Umbilical cord (tissue), 2 donors: ENCODE measurements at places on chromosomes 4 and X. TPM values are rescaled to one million over a fixed set of nuclear protein-coding genes. Genes with fewer than 3 reads are reported as not detected.

DNA sequence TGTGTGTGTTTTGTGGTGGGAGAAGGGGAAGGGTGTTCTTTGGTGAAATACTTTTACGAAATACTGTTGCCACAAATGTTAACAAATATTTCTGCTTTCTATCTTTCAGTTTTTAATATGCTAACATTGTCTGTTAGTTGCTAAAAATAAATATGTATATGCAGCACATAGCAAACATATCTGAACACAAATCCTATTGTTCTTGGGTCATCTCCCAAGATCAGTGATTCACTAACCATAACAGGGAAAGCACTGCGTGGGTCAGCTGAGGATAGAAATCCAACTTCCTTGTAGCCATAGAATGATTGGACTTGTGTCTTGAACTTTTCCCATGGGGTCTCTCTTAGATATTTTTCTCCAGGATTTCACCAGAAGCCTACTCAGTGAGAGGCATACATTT, 250.3 kb upstream of the FAM47A start:
- no peak for DNase-seq

The TLR8 gene
- 1.7 TPM for total RNA-seq

GRCh38 chr4:112519689-112520597, 4.0 kb upstream of the NEUROG2 start:
- DNase-seq = no peak

The NSG1 gene
- total RNA-seq = 17.6 TPM

DNA sequence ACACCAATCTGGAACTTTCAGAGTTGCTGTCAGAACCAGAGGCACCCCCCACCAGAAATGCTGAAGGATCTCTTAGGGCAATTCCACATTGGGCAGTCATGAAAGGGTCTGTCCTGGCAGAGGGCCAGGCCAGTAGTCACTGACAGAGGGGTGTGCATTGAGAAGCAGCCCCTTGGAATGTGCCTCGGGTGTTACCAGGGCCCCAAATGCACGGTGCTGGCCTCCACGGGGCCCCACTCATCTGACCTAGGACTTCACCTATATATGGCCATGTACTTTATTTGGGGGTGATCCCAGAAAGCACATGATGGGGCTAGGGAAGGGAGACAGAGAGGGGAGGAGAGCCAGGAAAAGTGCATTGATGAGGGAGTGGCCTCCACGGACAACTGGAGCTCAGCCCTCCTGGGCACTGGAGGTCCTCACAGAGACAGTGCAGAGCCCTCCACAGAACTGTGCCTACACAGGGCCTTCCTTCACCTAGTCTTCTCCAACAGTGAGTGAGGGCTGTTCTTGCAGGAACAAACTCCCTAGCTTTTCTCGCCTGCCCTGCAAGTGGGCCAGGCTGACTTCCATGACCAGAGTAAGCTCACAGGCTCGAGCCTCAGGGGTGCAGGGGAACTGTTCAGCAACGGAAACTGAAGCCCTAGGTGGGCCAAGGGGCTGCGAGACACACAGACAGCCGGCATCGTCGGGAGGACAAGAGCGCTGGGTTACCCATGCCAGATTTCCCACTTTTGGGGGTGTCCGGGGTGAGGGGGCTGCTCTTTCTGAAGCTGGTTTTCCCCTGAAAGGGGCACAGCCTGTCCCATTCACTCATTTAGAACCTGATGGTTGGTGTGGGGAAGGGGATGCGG, 136.2 kb downstream of the HMX1 start:
- no peak for DNase-seq

DNA sequence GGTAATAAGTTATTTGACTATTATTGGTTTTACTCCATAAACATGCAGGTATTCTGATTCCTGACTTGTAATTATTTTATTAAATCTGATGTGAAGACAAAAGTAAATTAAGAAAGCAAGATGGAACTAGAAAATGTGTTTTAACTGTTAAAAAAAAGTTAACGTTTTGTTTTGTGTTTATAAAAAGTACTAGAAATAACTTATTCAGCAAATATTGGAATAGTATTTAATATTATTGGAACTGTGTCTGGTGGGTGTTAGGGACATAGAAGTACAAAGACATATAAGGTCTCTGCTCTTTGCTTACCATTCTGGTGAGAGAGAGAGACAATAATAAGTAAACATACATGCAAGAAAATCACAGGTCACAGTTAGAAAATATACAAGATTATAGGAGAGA, 15.7 kb downstream of the TIFA start:
- no peak for DNase-seq

The MAP7D2 gene
- 0.24 TPM for total RNA-seq

GRCh38 chr4:119745351-119745750, 116.7 kb upstream of the PDE5A start:
- no peak for DNase-seq

The PF4V1 gene
- total RNA-seq = not detected

DNA sequence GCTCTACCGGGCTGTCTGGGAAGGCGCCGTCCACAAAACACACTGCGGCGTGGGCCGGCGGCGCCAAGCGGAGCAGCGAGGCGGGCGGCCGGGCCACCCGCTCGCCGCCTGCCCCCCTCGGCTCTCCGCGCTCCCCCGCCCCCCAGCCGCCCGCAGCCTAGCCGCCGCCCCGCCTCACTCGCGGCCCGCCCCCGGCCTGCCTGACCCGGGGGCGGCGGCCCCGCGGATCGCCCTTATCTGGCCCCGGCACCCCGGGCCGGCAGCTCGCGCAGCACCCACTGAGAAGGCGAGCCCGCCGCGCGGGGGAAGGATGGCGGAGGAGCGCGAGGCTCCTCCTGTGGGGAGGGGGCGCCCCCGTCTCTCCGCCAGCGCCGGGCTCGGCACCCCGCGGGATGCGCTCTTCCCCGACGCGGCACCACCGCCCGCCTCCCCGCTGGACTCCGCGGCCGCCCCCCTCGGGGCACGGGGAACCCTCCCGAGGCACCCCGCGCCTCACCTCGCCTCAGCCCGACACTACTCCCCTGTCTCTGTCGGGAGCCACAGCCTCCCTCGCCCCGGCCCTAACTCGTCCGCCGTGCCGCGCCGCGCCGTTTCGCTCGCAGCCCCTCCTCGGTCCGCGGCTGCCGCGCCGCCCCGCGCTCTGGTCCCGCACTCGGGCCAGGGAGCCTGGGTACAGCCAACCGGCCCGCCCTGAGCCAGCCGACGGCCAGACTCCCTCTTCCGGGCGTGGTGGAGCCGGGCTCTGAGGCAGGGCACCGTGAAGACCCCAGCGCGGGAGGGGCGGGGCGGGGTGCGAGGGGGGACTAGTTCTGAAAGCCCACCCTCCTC, 566 bp downstream of the ATP11C start:
- peak; percentile 21 for DNase-seq

DNA sequence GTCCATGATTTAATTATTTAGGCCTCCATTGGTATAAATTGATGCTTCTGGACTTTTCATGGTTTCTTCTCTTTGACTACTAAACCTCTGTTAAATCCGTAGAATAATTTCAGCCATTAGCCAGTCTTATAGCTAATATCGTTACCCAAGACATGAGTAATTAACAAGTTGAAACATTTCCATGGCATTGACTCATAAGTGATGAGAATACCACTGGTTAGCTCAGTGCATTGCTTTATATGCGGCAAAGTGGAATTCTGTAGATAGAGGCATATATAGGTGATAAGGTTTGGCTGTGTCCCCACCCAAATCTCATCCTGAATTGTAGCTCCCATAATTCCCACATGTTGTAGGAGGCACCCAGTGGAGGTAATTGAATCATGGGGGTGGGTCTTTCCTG, 80.6 kb downstream of the VCX2 start:
- DNase-seq = no peak

- peak; percentile 16 for DNase-seq
Measured at GRCh38 chr4:114780205-114780604, 181.6 kb downstream of the UGT8 start.

DNA sequence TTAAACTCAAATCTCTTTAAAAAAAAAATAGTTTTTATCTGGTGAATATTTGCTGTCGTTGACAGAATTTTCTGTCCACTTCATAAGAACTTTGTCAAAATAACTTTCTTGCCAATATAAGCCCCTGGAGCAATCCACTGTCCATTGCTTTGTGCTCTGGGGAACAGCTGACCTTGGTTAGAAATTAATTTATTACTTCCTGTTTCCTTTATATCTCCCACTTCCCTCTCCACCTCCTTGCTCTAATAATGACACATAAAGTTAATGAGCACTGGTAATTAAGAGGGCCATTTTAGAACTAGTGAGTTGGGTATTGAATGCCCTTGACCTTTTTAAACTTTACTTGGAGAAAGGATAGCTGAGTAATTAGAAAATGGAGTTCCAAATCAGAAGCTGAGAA, 151.3 kb upstream of the LEF1 start:
- no peak for DNase-seq

- DNase-seq = peak; percentile 87
Measured at GRCh38 chr4:98469771-98470170, 188.6 kb downstream of the TSPAN5 start.

The CLDN34 gene
- total RNA-seq = not detected
